ENCODE measurements at places on chromosomes 1 and 21. TPM values are rescaled to one million over a fixed set of nuclear protein-coding genes. Genes with fewer than 3 reads are reported as not detected.

DNA sequence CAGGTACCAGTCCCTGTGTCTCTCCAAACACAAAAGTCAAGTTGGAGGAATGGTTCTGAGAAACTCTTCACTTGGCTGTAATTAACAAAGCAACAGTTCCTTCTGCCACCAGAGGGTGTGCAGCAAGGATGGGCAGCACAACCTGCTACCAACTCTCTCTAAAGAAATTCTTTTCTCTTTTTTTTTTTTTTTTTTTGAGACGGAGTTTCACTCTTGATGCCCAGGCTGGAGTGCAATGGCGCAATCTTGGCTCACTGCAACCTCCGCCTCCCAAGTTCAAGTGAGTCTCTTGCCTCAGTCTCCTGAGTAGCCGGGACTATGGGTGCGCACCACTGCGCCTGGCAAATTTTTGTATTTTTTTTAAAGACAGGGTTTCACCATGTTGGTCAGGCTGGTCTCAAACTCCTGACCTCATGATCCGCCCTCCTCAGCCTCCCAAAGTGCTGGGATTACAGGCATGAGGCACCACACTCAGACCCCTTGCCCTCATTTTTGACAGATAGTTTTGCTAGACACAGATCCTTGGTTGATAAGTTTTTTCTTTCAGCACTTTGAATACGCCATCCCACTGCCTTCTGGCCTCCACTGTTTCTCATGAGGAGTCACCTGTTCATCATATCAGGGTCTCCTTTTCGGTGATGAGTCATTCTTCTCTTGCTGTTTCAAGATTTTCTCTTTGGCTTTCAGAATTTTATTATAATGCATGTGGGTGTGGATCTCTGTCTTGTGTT lies 12.1 kb upstream of the DEGS1 start:
- peaks cover 4% of the 10 kb centered on the region for H3K4me1 ChIP-seq
- no peak overlapping the region for H3K27ac ChIP-seq
- no peak overlapping the region for H3K4me3 ChIP-seq

DNA sequence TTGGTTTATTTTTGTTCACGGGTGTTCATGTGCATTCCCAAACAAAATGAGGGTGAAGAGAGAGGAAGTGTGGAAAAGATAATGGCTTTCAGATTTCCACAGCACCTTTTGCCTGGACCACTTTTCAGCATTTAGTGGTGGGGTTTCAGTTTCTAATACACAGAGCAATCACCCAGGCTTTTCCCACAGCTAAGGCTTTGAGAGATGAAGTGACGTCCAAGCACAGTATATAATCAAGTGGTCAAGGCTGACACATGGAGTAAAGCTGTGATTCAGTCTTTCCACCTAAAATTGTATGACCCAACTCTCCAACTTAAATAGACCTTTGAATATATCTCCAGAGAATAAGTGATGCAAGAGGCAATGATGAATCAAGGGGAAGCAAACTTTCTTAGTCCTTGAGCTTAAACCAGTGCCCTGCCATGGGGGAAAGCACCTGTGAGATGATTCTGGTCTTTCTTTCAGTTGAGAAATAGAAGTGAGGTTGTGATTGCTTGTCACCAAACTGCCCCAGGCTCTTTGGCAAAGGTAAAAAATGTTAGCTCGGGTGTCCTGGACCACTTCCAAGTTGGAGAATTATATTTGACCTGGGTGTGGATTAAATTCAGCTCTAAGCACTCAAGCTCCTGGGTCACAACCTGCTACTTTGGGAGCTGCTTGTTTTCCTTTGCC lies 2.4 kb upstream of the PIK3R3 start:
- H3K4me1 ChIP-seq, result peaks cover 5% of the 10 kb centered on the region
- H3K36me3 ChIP-seq, result no peaks in the 10 kb centered on the region
- no peak for DNase-seq
- no peaks in the 10 kb centered on the region for H3K27me3 ChIP-seq
- H3K4me3 ChIP-seq, result no peak overlapping the region

GRCh38 chr1:51234721-51235425 lies 1.2 kb upstream of the RNF11 start:
- peak; percentile 28 for DNase-seq
- H3K4me3 ChIP-seq, result no peak overlapping the region

DNA sequence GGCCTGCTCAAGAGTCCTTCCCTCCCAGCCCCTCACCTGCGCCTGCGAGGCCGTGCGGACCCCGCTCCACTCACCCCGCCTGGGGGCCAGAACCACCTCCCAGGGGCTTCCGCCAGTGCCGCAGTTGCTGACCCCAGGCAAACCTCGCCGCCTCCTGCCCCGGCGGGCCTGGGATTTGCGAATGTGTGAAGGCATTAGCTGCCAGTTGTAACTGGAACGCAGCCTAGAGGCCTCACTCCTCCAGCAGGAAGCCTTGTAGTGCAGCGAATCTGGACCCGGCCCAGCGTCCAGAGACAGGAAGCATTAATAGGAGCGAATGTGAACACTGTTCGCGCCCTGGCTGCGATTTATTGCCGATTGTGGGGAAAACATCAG lies 140.9 kb upstream of the ARHGEF16 start:
- DNase-seq, result peak; percentile 76
- H3K4me3 ChIP-seq, result no peak overlapping the region
- H3K36me3 ChIP-seq, result peaks cover 9% of the 10 kb centered on the region
- peaks cover 63% of the 10 kb centered on the region for H3K4me1 ChIP-seq

DNA sequence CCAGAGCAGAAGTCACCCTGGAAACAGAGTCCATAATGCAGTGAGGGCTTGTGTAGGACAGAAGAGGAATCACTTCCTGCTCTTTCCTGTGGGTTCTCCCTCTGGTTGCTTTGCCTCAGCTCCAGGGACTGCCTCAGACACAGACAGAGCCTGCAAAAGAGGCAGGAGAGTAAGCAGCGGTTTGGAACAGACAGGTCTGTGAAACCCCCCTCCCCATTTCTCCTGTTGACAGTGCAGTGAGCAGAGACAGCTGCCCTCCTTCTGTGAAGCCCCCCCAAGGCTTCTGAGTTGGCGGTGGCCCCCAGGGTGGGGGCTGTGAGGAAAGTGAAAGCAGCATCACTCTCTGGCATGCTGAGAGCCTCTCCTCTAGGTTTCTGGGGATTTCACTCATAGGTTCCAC lies 53.0 kb downstream of the MAB21L3 start:
- DNase-seq, result no peak
- no peaks in the 10 kb centered on the region for H3K27me3 ChIP-seq
- peaks cover 29% of the 10 kb centered on the region for H3K4me1 ChIP-seq
- H3K27ac ChIP-seq, result no peak overlapping the region
- no peaks in the 10 kb centered on the region for H3K36me3 ChIP-seq

DNA sequence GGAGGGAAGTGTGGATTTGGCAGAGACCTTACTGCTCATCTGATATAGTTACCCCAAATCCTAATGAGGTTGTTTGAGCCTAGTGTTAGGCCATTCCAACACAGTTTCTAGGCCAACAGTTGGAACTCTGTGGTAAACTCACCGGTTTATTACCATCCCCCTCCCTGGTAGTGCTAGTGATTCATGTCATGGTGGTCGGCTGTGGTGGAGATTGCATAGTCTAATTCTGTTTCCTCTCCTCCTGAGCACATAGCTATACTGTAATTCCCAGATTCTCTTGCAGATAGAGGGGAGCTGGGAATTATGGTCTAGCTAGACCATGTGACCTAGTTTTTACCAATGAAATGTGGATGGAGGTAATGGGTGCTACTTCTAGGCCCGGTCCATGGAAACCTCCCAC lies 123.7 kb upstream of the KIF26B start:
- DNase-seq, result no peak
- no peaks in the 10 kb centered on the region for H3K27me3 ChIP-seq
- H3K4me1 ChIP-seq, result no peaks in the 10 kb centered on the region
- H3K27ac ChIP-seq, result no peak overlapping the region

DNA sequence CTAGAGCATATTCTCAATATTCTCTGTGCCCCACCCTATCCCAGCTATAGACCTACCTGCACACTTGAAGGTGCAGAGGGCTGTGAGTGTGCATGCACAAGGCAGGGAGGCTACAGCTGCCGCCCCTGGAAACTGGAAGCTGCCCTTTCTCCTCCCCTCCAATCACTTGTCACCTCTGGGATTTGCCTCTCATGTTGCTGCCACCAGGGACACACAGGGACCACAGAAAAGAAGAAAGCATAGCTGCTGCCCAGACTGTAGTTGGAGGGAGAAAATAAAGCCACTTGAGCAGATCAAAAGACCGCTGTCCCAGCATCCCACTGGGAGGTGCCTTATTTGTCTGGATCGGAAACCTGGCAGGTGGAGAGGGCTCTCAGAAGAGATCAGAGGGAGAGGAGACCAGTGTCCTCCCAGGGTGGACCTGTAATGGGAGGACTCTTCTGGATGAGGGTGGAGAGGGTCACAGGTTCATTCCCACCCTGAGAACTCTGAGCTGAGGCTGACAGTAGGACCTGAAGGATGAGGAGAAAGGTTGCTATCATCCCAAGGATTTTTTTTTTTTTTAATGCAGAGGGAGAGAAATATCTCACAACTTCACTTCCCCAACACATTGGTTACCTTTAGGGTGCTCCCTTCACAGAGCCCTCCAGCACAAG lies 7.6 kb upstream of the INPP5B start:
- H3K36me3 ChIP-seq, result peaks cover 31% of the 10 kb centered on the region
- no peak overlapping the region for H3K4me3 ChIP-seq
- H3K27me3 ChIP-seq, result no peaks in the 10 kb centered on the region
- H3K27ac ChIP-seq, result no peak overlapping the region
- H3K4me1 ChIP-seq, result no peaks in the 10 kb centered on the region
- no peak for DNase-seq

DNA sequence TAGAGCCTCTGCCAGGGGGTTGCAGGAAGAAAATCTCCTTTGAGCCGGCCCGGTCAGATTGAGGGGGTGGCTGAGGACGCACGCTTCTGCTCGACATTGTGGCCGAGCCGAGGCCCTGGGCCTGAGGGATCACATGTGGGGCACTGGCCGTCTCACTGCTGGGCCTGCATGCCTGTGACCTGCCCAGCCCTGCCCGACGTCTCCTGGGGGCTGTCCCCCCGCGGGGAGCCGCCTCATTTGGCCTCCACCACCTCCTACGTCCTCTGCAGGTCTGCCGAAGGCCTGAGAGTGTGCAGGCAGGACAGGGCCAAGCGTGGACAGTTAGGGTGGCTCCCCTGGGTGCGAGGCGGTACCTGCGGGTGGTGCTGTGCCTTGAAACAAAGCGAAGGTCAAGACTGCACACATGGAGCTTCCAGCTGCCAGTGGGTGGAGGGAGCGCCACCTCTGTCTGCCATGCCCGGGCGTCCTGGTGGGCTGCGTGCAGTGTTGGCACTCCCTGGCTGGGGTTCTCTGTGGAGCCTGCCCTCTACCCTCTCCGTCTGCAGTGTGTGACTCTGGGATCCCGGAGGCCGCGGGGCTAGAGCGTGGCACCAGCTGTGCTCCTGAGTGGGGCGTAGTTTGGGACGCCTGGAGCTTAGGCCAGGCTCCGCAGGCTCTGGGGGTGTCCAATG lies 51.7 kb downstream of the PCNT start:
- H3K36me3 ChIP-seq, result peaks cover 46% of the 10 kb centered on the region
- no peak overlapping the region for H3K27ac ChIP-seq
- no peak overlapping the region for H3K4me3 ChIP-seq
- DNase-seq, result no peak
- no peaks in the 10 kb centered on the region for H3K27me3 ChIP-seq
- no peaks in the 10 kb centered on the region for H3K4me1 ChIP-seq

GRCh38 chr1:246724731-246725095 lies 504 bp downstream of the SCCPDH start:
- H3K4me1 ChIP-seq, result peaks cover 15% of the 10 kb centered on the region
- peak overlapping the region; percentile 81 for H3K4me3 ChIP-seq
- peaks cover 10% of the 10 kb centered on the region for H3K36me3 ChIP-seq
- H3K27ac ChIP-seq, result peak overlapping the region; percentile 80
- no peak for DNase-seq

DNA sequence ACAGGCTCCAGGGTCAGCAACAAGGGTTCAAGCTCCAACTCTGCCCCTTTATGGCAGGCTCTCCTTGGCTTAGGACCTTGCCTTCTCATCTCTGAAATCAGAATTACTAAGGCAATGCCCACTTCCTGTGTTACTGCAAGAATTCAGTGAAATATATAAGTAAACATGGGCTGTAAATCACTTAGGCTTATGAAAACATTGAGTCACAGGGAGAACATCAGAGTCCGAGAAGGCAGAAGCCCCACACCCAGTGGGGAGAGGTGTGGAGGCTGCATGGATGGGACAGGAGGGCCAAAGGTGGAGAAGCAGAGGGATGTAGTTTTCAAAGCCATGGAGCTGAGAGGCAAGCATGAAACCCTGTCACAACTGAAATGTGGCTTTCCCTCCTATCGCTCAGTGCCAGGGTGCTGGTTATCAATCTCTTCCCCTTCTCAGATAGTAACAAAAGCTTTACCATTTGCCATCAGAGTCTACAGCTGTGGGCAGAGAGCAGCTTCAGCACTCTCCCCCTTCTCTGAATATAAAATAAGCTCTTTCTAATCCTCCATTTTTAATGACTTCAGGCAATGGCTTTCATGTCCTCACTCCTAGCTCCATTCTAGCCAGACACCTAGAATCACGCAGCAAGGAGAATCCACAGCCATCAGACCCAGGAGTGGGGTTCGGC lies 3.4 kb downstream of the RGS8 start:
- H3K4me3 ChIP-seq, result no peak overlapping the region
- no peak overlapping the region for H3K27ac ChIP-seq
- H3K36me3 ChIP-seq, result no peaks in the 10 kb centered on the region
- no peaks in the 10 kb centered on the region for H3K27me3 ChIP-seq

DNA sequence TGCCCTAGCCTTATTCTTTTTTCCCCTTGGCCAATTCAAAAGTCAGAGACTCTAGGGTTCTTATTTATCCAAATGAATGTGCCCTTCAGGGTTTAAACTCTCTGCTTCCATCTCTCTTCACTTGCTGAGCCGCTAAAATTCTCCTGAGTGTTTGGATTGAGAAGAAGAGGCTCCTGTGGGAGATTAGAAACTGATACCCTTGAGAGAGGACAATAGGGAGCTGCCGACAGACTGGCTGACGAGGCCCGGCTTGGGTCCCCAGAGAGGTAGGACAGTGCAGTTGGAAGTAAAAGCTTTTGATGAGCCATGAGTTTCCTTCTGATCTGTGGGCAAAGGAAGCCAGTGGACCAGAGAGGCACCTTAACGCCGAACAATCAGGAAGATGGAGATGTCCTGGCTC lies 41.3 kb upstream of the UBE2U start:
- H3K36me3 ChIP-seq, result no peaks in the 10 kb centered on the region
- H3K4me1 ChIP-seq, result peaks cover 12% of the 10 kb centered on the region
- H3K27me3 ChIP-seq, result no peaks in the 10 kb centered on the region
- DNase-seq, result no peak
- H3K27ac ChIP-seq, result peak overlapping the region; percentile 60
- no peak overlapping the region for H3K4me3 ChIP-seq

DNA sequence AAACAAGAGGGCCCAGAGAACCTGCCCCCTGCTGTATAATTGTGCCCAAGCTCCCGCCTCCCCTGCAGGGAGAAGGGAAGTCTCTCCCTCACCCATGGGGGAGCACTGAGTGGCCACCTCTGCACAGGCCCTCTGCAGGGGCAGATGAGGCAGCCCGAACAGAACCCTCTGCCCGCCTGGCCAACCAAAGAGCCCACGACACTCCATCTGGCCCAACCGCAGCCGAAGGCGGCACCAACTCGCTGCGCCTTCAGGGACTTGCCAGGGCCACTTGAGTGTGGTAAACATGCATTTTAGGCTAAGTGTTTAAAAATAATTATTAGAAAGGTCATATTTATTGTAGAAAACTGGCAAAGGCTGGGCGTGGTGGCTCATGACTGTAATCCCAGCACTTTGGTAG lies 34.6 kb upstream of the CCSAP start:
- no peak for DNase-seq
- H3K36me3 ChIP-seq, result no peaks in the 10 kb centered on the region
- H3K4me3 ChIP-seq, result no peak overlapping the region
- no peaks in the 10 kb centered on the region for H3K27me3 ChIP-seq

Gene MYOG
- polyA plus RNA-seq, result 0.29 TPM

Gene PTAFR
- polyA plus RNA-seq, result 9.9 TPM

Gene APCS
- not detected for polyA plus RNA-seq

Gene NBPF9
- polyA plus RNA-seq, result 50.0 TPM

Gene AGRN
- 280 TPM for polyA plus RNA-seq

Gene PTCH2
- 21.6 TPM for polyA plus RNA-seq

Gene C1orf53
- 2.9 TPM for polyA plus RNA-seq

Gene PPFIA4
- polyA plus RNA-seq, result 39.4 TPM

Gene SPATA17
- 8.4 TPM for polyA plus RNA-seq
